ENCODE measurements at places on chromosomes 4 and X.

- no peak for DNase-seq
Observed at GRCh38 chrX:26649534-26649933, 433.6 kb downstream of the MAGEB5 start.

DNA sequence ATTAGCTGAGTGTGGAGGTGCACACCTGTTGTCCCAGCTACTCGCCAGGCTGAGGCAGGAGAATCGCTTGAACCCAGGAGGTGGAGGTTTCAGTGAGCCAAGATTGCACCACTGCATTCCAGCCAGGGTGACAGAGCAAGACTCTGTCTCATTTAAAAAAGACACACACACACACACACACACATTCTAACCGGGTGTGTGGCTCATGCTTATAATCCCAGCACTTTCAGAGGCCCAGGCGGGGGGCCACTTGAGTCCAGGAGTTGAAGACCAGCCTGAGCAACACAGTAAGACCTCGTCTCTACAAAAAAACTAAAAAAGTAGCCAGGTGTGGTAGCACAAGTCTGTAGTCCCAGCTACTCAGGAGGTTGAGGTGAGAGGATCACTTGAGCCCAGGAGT, 152.3 kb downstream of the LRBA start:
- no peak for DNase-seq

GRCh38 chrX:19059067-19059466, 63.2 kb downstream of the ADGRG2 start:
- no peak for DNase-seq

- DNase-seq: no peak
Observed at GRCh38 chrX:95885074-95885473, 799.6 kb upstream of the DIAPH2 start.

Measured in activated T-cell treated with anti-CD3 and anti-CD28 coated beads for 24 hours (primary cell).